Fibroblast of villous mesenchyme (primary cell): ENCODE measurements at places on chromosomes 1 and 21. TPM values are rescaled to one million over a fixed set of nuclear protein-coding genes. Genes with fewer than 3 reads are reported as not detected.
A peak's percentile ranks its signal among the peaks of the same experiment; 100 is the strongest.

DNA sequence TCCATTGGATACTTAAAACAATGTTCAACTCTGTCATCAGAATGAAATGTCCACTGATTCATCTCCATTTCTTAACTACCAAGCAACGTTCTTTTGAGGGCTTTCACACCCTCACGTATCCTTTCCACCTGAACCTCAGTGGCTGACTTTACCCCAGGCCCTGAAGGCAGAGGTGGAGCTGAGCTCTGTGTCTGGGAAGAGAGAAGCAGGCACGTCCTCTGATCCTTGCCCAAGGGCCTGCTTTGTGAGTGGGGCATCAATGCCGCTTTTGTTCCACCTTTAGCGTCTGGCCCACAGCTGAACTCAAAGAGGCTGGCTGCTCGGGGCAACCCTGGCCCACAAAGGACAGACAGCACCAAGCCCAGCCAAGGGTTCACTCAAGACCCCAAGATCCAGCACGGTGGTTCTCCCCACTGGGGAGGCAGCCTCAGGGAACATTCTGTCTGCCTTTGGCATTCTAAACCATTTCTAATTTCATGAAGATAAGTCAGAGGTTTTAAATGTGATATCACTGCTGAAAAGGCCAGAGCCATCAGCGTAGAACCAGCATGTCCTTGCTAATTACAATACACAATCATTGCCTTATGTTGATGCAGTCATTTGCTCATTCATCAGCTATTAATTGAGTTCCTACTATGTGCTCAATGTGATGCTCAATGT lies 126.0 kb upstream of the UBE2U start:
- DNase-seq: no peak

The TNFRSF1B gene
- 8.7 and 25.9 TPM in 2 replicates for total RNA-seq

- DNase-seq: no peak
Measured at GRCh38 chr1:111952125-111952657, 37.3 kb downstream of the KCND3 start.

DNA sequence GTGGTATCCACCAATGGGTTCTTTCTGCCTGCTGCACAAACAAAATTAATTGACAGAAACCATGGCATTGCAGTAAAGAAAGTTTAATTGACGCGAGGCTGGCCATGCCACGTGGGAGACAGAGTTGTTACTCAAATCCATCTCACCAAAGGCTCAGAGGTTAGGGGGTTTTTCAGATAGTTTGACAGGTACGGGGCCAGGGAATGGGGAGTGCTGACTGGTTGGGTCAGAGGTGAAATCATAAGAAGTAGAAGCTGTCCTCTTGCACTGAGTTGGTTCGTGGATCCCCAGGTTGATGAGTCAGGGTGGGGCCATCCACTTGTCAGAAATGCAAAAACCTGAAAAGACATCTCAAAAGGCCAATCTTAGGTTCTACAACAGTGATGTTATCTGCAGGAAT lies 941 bp upstream of the TBCE start:
- DNase-seq: no peak

DNA sequence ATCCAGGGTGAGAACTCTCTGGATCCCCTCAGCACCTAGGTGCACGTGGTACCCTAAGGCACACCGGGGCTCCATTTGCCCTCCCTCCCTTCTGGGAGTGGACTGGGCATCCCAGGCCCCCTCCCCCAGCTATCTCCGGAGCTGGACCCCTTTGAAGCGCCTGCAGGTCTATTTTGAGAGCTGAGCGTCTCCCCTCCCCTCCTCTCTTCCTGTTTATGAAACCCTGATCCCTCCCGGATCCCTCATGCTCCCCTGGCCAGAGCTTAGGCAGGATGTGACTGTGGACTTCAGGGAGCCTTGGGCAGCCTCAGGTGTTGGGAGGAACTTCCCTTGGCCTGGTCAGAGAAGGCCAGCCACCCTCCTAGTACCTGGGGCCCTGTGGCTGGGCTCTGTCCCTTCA lies 10.2 kb downstream of the RPS6KA1 start:
- DNase-seq: peak; percentile 14

DNA sequence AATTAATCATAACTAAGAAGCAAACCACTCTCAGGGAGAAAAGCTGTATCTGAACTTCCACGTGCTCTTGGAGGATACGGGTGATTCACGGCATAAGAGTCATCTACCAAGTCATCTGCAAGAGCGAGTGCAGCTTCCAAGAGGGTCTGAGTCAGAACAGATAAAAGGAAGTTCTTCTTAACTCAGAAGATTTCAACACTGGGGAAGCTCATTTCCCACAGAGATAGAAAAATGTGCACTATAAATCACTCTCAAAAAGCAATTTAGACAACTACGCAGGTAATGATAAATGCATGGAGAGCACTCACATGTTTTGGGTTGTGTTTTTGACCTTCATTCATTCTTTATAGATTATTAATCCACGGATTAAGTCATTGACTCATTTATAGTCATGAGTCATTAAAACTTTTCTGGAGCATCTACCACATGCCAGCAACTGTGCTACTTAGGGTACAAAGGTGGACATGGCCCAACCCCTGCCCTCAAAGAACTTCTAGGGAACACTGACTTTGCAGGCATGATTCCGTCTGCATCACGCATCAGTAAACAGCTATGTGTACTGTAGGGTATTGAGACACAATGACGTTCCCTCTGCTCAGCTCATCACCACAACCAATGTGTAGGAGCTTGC lies 20.8 kb downstream of the KCNJ15 start:
- DNase-seq: peak; percentile 100

- no peak for DNase-seq
Measured at GRCh38 chr1:30965924-30966599, 57.5 kb upstream of the SDC3 start.

The SH3GLB1 gene
- 44.5 and 47.9 TPM in 2 replicates for total RNA-seq

GRCh38 chr1:226889616-226890330 lies 19.4 kb downstream of the PSEN2 start:
- DNase-seq: no peak

- DNase-seq: no peak
Measured at GRCh38 chr1:20187813-20188454, 1.6 kb upstream of the PLA2G2C start.

GRCh38 chr1:5975133-5975880 lies 16.9 kb downstream of the NPHP4 start:
- peak; percentile 50 for DNase-seq

The DISC1 gene
- 9.9 and 10.0 TPM in 2 replicates for total RNA-seq

GRCh38 chr1:230827081-230827681 lies 41.1 kb downstream of the C1orf198 start:
- DNase-seq: no peak

GRCh38 chr1:28756846-28757245 lies 20.1 kb downstream of the YTHDF2 start:
- DNase-seq: no peak

GRCh38 chr1:185158800-185159199 lies 1.8 kb downstream of the SWT1 start:
- DNase-seq: no peak

GRCh38 chr1:6176779-6177178 lies 3.3 kb downstream of the CHD5 start:
- DNase-seq: no peak

DNA sequence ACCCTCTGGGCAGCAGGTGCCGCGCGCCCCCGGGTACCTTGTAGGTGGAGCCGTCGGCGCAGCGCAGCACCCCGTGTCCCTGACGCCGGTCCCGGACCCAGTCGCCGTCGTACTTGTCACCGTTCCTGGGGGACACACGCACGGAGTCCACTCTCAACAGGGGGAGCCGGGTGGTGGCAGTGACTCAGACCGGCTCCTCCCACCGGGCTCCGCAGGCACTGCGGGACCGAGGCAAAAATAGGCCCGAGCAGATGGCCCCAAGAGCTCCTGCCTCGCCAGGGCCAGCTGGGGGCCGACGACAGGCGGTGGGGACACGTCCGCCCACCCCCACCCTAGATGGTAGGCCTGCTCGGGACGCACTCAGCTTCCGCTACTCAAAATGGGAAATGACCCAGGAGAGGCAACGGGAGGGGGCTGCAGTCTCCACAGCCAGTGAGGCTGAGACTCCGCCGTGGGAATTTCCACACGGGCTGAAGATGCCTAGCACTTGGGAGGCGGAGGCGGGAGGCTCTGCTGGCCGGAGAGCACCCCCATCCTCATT lies 6.3 kb downstream of the MORN1 start:
- no peak for DNase-seq

DNA sequence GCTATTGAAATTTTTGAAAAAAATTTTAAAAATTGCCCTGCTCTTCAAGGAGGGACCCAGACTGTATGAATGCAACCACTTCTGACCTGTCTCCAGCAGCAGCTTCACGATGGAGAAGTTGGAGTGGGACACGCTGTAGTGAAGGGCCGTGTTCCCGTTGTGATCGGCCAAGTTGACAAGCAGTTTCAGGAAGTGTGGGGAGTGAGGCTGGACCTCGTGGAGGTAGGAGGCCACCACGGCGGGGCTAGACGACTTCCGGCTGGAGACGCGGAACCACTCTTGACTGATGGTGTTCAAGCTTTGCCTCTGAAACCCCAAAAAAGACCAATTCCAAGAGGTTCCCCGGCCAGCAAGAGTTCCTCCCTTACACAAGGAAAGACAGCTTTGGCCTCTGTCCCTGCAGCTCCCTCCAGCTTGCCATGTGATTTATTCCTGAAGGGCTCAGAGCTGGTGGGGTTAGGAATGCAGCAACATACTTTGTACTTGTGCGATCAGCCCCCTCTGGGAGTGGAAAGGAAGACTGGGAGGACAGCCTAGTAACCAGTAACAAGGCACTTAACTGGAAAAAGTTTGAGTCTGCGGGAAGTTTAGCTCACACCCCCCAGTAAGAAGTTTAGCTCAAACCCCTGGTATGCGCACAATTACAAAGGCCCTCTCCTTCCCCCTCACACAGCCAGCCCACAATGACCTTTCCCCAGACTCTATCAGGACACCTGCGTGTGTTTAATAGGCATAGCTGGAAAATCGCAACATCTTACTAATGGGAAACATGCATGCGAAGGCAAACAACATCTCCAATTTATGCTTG lies 56.0 kb downstream of the KANK4 start:
- no peak for DNase-seq

DNA sequence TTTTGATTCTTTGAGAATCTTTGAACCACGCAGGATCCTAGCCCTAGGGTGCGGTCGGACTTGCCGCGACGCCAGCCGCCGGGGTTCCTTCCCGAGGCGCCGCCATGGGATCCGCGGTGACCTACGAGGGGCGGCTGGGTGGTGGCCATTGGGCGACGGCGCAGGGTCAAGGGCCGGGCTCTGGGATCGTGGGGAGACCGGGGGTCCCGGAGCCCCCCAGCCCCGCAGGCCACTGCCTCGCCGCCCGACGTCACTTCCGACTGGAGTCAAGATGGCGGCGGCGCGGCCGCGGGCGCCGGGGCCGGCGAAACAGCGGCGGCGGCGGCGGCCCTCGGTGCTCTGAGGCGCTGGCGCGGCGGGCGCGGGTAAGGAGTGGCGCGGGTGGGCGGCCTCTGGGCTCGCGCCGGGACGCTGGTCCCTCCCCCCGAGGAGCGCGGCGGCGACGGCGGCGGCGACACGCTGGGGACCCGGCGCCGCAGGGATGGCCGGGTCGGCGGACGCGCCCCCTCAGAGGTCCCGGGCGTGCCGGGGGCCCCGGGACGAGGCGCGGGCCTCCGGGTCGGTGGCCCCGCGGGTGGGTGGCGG lies at the start of gene PRDM2:
Gene PRDM2, plus strand, starts transcription at position 253 of the 585 bp plus-strand sequence. CDS start 15,418 bp downstream, outside the sequence.
- peak; percentile 30 for DNase-seq

The SPRR2B gene
- total RNA-seq: not detected in 2 replicates

The LEFTY2 gene
- under 0.01 TPM in 1 of 2 replicates, not detected in the other for total RNA-seq

DNA sequence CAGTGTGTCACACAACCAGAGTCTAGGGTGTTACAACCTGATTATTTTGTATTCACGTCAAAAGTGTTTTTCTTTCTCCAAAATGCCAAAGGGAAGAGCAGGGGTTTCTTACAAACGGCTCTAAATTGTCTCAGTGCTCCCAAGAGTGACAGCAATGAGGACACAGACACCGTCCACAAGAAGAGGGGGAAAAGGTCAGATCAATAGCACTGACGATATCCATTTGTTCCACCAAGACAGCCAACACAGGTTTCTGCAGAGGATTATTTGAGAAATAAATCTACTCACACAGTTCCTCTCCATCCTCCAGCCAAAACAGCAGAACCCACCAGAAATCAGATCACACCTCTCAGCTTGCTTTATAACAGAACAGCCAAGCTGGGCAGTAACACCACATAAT lies 193.9 kb downstream of the SEC16B start:
- no peak for DNase-seq

DNA sequence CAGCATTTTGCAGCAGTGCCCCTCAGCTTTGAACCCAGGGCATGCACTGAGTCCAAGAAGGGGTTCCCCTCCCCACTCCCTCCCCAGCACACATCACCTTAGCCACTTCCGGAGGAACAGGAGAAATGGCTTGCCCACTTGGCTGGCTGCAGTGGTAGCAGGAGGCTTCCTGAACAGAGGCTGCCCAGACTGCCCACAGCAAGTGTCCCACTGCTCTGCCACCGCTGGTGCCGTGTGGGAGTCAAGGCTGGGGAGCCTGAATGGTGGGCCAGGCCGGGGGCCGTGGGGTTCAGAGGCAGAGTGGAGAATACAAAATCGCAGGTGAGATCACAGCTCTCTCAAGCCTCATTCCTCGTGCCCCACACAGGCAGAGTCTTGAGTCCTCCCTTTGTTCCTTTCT lies 34.5 kb downstream of the CD247 start:
- no peak for DNase-seq

- no peak for DNase-seq
Measured at GRCh38 chr21:42473498-42474042, 22.5 kb downstream of the RSPH1 start.

The PLCH2 gene
- under 0.01 TPM in 2 replicates for total RNA-seq

The SMIM1 gene
- total RNA-seq: 1.7 and 3.5 TPM in 2 replicates

The IGSF3 gene
- 3.5 and 13.8 TPM in 2 replicates for total RNA-seq

DNA sequence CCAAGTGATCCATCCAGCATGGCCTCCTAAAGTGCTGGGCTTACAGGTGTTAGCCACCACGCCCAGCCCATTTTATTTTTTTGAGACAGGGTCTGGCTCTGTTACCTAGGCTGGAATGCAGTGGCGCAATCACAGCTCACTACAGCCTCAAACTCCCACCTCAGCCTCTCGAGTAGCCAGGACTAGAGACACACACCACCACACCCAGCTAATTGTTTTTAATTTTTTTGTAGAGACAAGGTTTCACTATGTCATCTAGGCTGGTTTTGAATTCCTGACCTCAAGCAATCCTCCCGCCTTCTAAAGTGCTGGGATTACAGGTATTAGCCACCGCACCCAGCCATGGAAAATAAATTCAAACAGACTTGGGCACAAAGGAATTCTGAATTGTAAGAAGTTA lies 31.9 kb downstream of the PUM1 start:
- no peak for DNase-seq

DNA sequence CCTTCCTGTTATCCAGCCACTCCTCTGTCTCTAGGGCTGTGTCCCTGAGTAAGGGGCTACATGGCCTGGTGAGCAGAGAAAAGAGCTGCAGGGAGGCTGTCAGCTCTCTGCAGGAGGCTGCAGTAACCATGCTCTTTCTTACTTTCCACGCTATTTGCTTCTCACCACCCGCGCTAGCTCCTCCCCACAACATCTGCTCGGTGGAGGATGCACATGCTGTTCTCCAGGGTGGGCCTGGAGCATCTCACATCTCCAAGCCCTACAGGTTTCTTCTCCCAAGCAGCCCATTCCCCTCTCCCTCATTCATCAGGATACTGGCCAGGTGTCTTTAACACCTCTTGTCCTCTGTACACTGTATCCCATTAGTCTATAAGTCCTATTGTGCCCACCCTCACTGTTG lies 103.8 kb downstream of the IER5 start:
- no peak for DNase-seq
